ENCODE measurements at places on chromosomes 6 and 20.

DNA sequence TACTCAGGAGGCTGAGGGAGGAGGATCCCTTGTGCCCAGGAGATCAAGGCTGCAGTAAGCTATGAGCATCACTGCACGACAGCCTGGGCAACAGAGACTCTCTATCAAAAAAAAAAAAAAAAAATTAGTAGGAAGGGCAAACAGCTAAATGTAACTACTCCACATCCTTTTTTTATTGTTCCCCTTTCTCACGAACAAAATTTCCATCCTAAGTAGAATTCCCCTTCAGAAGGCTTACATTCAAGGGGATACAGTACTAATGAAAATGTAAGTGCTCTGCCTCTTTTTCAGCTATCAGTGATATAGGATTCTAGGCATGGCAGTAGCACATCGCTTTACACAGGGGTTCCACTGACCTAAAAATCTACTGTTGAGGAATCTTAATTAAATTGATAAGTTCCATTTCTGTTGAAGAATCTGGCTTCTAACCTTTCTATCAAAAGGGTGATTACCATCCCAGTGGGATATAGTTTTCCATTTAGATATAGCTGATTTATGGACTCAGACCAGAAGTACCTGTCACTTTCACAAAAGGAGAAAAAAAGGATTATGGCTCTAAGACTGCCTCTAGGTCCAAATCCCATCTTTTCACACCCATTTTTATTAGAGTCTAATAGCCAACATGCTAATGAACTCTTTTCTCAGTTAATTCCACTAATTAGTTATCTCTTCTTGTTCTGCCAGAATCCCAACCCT, 2.6 kb downstream of the B4GALT5 start:
- DNase-seq, result no peak

- DNase-seq, result no peak
These were observed 315.1 kb downstream of the HDGFL1 start for GRCh38 chr6:22884456-22884855.

GRCh38 chr20:10170261-10170660, 48.4 kb upstream of the SNAP25 start:
- DNase-seq, result no peak

GRCh38 chr6:107536180-107536961, 46.5 kb downstream of the SOBP start:
- DNase-seq, result no peak

- DNase-seq, result no peak
These were observed 212.3 kb upstream of the TBX18 start for GRCh38 chr6:84976526-84977362.

All from NCI-H1105 treated with DMSO at 0.1 percent for 48 hours (cell line).